ENCODE measurements at places on chromosomes 5 and 9.

GRCh38 chr9:33140401-33141360, 26.5 kb downstream of the B4GALT1 start:
- DNase-seq: peak; percentile 31

GRCh38 chr9:134875371-134875770, 5.2 kb upstream of the FCN2 start:
- no peak for DNase-seq

DNA sequence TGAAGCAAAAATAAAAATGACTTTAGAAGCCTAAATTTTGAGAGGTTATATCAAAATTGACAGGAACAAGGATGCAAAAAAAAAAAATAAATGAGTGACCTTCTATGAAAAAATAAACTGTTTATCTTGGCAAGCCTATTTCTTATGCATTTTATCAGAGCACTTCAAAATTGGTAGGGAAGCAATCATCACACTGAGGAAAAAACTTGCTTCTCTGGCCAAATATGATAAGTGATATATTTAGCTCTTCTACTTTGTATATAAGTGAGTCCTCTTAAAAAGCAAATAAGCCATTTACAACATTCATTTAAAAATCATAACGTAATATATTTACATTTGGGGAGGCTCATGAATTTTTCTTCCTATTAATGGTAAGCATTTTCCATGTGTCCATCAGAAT, 287.1 kb downstream of the FBXL17 start:
- peak; percentile 5 for DNase-seq

GRCh38 chr9:95103871-95104580, 213.5 kb downstream of the FANCC start:
- DNase-seq: no peak

DNA sequence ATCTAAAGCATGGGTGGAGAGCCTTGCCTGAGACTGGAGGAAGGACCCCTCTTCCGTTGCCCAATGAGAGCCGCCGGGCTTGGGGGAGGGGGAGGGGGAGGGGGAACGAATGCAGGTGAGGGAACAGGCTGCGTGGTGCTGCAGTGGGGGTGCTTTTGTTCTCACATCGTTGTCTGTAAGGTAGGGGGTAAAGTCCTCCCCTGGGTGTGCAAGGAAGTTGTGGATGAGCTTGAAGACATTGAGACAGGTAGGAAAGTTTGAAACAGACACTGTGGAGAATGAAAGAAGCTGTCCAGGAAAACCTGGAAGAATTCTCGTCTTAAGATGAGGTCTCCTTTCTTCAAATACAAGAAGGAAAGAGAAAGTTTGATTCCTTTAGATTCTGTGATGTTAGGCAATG, 94.1 kb upstream of the LIFR start:
- no peak for DNase-seq

DNA sequence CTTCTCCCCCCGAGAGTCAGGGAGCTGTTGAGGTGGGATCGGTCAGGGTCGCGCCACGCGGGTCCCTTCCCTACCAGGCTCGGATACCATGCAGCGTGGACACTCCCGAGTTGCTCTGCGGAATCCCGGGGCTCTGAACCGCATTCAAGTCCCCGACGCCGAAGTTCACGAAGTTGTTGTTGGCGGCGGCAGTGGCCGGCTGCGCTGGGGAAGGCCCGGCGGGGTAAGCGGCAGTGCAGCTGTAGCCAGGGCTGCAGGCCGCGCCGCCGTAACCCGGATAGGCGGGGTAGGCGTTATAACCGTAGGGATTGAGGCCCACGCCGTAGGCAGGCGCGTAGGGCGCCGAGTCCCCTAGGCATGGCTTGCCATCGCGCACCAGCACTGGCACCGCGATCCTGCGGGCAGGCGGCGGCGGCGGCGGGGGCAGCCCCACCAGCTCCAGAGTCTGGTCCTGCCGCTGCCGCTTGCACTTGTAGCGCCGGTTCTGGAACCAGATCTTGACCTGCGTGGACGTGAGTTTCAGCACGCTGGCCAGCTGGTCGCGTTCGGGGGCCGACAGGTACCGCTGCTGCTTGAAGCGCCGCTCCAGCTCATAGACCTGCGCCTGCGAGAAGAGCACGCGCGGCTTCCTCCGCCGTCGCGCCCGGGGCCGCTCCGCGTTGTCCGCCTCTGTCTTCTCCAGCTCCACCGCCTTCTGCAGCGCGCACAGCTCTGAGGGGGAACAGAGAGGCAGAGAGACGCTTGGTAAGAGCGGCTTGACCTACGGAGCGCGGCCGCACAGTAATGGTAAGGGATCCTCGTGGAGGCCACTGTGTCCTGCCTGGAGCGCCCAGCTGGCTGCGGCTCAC, 2.3 kb downstream of the NKX2-5 start:
- no peak for DNase-seq

GRCh38 chr5:173237875-173238220, 2.8 kb upstream of the NKX2-5 start:
- no peak for DNase-seq

DNA sequence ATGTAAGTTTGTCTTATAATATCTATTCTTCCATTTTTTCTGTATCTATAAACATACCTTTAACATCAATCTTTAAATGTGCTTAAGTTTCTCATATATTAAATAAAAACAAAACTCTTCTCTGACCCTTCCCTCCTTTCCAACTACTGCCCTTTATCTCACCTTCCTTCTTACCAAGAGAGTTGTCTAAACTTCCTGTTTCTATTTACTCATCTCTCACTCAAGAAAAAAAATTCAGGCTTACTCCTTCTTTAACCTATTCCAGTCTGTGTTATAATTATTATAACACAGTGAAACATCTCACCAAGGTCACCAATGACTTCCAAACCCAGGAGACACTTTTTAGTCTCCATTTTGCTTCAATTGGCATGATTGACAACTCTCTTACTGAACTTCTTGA, 140.9 kb downstream of the CCDC171 start:
- no peak for DNase-seq

DNA sequence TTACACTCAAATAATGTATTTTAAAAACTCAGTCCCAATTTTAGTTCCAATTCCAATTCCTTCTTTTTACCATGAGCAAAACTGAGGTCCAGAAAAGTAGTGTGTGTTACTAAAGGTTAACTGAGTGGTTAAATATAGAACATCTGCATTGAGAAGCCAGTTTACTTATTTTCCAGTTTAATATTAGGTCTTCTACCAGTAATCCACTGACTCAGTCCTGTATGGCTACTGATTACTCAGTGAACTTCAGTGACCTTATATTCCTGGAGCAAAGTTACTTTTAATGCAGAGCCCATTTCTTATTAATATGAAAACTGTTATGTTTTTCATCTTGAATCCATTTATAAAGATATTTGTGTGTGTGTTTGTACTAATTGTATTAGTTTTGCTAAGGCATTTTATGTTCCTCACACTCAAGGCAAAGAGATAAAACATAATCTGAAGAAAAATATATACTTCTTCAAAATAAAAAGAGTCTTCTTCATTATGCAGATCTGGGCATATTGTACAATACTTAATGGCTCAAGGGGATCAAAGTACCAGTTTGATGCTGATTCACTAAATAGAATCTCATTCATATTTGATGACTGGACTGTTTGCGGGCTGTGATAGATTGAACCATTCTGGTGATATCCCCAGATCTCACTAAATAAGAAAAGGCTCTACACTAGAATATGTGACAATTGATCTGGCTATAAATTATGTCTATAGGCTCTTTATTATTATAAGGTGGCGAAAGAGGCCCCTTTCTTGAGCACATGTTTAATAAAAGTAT, 60.8 kb downstream of the DMXL1 start:
- no peak for DNase-seq

DNA sequence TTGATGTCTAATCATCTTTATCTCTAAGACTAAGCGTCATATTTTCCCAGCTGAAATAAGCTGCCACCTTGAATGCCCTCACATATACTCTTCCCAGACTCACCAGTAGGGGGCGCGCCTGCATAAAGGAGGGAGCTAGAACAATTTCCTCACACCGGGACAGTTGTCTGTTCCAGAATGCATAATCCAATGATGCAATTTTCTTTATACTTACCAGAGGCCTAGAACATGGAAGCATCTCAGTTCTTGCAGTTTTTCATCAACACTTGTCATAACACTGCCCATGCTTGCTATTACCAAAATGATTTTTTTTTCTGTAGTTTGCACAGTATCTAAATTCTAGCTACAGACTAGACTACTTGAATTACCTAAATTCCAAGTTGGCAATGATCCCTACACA, 203.9 kb downstream of the FRMD3 start:
- peak; percentile 94 for DNase-seq

GRCh38 chr5:120499876-120500563, 35.9 kb downstream of the PRR16 start:
- DNase-seq: no peak

DNA sequence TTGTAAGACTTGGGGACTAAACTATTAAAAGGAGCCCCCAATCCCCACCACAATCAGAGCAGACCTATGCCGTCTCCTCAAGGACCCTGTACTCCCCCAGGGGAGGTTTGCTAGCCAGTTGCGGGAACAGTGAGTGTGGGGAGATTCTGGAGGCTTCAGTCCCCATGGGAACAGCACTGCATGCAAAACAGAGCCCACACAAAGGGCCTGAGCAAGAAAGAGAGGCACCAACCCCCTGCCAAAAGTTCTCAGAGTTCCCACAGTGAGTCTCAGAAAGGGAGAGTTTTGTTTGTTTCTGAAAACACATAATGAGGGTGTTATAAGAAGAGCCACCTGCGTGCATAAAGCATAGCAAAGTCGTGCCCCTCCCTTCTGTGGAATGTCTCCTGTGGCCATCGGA, 56.6 kb downstream of the CFAP90 start:
- DNase-seq: no peak

GRCh38 chr9:82148901-82149461, 160.4 kb downstream of the SPATA31D1 start:
- DNase-seq: peak; percentile 75

DNA sequence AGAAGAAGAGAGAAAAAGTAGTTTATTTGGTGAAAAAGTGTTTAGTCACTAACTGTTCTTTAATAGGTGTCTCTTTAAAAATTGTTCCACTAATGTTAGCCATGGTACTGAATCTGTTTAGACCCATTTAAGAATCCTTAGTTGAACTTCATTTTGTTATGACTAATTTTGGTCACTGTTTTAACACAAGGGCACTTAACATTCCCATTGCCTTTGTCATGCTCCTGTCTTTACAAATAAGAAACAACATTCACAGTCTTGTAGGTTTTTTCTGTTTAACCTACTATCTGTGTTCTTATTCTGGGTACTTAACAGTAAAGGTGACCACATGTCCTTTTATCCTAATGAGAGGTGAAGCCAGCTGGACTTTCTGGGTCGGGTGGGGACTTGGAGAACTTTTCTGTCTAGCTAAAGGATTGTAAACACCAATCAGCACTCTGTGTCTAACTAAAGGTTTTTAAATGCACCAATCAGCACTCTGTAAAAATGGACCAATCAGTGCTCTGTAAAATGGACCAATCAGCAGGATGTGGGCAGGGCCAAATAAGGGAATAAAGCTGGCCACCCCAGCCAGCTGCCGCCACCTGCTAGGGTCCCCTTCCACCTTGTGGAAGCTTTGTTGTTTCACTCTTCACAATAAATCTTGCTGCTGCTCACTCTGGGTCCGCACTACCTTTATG, 116.7 kb downstream of the WDR70 start:
- DNase-seq: peak; percentile 39

DNA sequence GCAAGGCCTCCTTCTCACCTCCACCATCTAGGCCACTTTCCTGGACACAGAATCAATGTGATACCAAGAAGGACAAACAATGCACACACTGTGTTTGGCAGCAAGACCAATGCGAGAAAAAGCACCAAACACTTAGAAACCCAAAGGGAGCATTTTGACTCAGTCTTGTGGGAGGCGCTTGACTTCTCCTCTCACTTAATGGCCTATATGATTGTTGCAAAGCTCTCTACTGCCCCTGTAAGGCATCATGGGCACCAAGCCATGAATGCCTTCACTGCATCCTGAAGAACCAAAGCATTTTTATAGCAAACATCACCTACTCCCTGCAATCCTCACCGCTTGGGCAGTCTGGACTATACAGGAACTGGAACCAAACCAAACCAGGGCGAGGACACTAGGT, 57.5 kb downstream of the CDH6 start:
- no peak for DNase-seq

- peak; percentile 50 for DNase-seq
Measured at GRCh38 chr9:136117916-136118319, 757 bp downstream of the TMEM250 start.

- peak; percentile 18 for DNase-seq
Measured at GRCh38 chr9:95383185-95383676, 65.7 kb upstream of the FANCC start.

DNA sequence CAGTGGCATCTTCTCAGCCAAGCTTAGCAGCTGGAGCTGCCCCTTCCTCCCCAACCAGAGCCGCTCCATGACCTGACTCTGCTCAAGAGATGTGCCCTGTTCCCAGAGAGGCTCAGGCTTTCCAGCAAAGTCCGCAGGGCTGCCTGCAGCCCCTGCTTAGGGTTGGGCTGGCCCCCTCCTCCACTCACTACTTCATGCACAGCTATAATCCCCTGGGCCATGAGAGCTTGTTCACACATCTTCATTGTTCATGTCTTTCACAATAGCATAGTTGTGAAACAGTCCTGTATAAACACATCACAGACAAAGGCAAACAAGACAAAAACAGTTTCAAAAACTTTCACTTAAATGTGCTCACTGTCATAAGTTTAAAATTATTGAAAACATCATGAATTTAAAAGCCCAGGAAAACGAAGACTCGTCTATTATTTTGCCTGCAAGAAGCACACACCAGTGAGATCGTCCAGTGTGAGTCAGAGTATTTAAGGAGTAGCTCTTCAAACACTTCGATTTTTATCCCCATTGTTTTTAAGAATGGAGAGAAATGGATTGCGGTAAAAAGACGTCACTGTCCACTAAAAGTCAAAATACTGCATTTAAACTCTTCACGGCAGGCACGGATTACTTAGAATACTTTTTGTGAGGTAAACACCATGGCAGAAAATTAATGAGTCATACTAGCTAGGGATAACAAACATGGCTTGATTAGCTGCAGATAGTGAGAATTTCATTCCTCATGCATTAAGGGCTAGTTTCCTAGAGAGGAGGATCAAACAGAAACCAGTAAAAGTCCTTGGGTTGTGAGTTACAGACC, 40.7 kb upstream of the S1PR3 start:
- DNase-seq: peak; percentile 79

DNA sequence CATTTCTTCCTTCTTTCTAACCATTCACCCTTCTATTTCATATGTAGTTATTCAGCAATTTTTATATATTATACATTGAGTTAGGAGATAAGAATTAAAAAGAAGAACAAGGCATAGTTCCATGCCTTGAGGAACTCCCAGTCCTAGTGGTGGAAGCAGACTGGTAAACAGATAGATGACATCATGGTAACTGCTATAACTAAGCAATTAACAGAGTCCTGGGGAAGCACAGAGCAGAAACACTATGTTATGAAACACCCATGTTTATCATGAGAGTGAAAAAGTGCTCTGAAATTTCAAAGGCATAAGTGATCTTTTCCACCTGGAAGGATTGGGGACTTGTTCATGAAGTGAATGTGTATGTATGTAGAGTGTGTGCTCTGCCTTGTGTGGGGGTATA, 14.6 kb downstream of the PAPPA start:
- DNase-seq: no peak

DNA sequence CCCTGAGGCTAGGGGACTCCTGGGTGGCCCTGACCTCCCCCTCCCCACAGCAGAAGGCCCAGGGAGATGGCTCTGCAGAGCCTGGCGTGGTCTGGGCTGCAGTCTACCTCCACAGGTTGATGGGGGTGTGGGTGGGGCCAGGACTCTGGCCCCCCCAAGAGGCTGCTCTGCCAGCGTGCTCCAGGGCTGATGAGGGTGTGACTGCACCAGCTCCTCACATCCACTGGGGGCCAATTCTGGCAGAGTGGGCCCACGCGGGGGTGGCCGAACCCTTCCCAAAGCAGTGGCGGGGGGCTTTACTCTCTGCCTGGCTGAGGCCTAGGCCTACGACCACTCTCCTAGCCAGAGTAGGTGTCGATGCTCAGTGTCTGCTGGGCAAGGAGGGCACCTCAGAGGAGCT, 28.0 kb upstream of the UBAC1 start:
- DNase-seq: no peak

Data from cardiac fibroblast (primary cell).